Muscle of back (tissue), 13 donors: ENCODE measurements at places on chromosomes 13 and 19.
A peak's percentile ranks its signal among the peaks of the same experiment; 100 is the strongest.

GRCh38 chr19:1450735-1451731, 1.1 kb downstream of the APC2 start:
- DNase-seq, result no peak

DNA sequence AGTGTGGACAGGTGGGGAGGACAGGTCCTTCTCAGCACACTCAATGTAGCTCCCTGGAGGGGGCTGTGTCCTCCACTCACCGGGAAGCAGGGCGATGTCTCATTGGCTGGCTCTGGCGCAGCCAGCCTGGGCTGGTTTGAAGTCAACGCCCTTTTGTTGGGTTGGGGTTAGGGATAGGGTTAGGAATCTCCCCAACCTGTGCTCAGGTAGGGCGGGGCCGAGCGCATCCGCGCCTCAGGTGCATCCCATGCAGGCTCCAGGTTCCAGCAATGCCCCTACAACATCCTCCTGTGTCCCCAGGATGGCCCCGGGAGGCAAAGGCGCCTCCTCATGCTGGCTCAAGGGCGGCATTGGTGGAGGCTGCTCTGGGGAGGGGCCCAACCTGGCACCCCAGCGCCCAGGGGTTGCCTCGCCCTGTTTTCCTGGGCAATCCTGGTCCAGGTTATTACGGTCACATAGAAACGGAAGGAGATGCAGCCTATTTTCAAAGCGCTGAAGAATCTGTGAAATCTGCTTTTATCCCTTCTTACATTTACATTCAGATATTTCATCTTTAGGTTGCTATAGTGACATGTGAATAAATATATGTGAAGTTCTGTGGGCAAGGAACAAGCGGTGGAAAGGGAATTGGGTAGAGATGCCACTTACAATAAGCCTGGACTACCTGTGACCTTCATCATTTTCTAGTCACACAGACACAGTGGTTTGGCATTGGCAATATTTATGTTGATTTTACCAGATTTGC, 74.3 kb downstream of the TM9SF2 start:
- DNase-seq, result no peak

GRCh38 chr19:30386551-30387143, 14.5 kb downstream of the ZNF536 start:
- DNase-seq, result no peak

GRCh38 chr13:98189841-98190505, 12.9 kb upstream of the RNF113B start:
- DNase-seq, result no peak

DNA sequence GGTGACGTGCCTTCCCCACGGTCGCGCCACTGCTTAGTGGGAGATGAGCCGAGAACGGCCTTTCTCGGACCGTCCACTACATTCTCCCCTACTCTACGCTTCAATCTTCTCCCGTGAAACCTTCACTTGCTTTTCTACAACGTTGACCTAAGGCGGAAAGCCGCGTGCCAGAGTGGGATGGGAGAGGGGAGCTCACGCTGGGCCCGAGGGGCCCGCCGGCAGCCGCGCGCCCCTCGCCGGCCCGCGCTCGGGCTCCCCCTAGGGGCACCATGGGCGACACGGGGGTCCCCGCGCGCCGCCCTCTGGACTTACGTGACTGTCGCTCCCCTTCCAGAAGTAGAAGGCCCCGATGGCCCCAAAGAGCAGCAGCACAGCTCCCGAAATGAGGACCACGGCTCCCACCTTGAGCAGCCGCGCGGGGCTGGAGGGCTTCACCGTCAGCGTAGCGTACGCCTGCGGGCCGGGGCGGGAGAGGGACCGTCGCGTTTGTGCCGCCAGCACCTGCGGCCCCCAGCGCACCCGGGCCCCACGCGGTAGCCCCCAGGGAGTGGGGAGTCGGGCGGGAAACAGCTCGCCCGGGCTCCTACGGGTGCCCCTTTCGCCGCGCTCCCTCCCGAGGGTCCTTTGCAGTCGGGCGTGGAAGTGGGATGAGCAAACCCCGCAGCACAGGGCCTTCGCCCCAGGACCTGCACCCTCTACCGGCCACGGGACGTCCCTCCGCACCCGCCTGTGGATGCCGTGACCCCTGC, 727 bp downstream of the CNMD start:
- peak; percentile 16 for DNase-seq

DNA sequence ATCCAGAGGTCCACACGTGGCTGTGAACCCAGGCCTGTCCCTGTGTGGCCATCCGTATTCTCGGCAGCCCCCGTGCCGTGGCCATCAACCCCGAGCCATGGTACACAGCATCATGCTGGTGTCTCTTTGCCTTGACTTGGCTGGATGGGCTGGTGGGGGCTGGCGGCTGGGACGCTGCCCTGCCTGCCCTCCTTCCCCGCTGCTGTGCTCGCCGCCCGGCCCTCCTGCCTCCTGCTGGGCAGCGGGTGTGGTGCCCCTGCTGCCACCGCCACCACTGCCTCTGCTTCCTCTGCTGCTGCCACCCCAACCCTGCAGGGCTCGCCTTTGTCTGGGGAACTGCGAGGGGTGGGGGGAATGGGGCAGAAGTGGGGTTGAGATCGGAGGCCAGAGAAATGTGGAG, 19.7 kb upstream of the EHD2 start:
- no peak for DNase-seq

- DNase-seq, result no peak
Observed at GRCh38 chr13:102318233-102318632, 83.6 kb downstream of the FGF14 start.

DNA sequence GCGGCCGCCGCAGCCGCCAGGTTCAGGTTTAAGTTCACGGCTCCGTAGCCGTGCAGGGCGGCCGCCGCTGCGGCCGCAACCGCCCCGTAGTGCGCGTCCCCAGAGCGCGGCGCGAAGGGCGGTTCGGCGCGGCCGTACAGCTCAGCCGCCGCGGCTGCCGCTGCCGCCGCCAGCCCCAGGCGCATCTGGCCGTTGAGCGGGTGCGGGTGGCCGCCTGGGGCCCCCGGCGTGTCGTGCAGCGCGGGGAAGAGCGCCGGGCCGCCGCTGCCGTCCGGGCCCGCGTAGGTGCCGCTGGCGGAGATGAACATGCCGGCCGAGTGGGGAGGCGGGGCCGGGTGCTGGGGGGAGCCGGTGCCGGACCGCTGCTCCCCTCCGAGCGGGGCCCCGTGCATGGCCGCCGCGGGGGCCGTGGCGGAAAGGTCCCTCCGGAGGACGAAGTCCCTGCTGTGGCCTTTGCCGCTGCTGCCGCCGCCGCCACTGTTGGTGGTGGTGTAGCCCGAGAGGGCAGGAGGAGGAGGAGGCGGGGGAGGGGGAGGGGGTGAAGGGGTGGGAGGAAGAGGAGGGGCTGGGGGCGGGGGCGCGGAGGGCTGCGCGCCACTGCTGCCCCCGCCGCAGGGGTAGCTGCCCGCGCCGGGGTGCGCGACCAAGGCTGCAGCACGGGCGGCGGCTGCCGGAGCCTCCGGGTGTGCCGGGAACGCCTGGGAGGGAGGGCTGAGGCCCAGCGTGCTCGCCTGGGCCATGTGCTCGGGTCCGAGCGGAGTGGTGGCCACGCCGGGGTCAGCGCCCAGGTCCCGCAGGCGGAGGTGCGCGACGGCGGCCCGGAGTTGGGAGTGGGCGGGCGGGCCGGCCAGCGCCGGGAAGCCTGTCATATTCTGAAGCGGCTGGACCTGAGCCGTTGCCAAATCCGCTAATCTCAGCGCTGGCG, 654 bp downstream of the ZIC5 start:
- peak; percentile 42 for DNase-seq

GRCh38 chr13:90084684-90085290, 1262.7 kb upstream of the MIR17HG start:
- DNase-seq, result no peak

GRCh38 chr13:96090240-96091101, 564 bp downstream of the HS6ST3 start:
- DNase-seq, result peak; percentile 4

- no peak for DNase-seq
Observed at GRCh38 chr13:113852536-113853517, 11.0 kb downstream of the GAS6 start.

DNA sequence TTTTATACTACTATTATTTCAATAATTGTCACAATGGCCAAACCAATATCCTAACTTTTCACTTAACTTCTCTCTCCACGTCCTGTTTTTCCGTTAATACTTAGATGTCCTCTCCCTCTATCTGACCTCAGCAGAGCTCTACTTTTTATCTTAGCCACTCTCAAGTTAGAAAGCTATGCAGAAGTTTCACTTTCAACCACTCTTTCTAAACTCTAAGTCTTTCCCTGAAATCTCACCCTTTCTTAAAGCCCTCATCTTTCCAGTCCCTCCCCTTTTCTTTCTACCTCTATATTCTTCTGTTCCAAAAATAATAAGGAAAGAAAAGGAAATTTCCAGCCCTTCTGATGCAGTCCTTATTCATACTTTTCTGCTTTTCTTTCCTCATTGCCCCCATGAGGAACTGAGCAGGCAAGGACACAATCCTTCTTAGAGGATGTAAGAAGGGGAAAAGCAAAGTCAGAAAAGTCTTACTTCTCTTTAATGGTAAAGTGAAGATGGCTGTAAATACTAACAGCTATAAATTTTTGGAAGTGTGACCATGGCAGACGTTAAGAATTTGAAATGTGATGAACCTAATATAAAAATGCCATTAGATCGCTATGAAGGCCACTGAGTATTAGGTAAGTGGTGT, 23.0 kb downstream of the FAM216B start:
- no peak for DNase-seq

DNA sequence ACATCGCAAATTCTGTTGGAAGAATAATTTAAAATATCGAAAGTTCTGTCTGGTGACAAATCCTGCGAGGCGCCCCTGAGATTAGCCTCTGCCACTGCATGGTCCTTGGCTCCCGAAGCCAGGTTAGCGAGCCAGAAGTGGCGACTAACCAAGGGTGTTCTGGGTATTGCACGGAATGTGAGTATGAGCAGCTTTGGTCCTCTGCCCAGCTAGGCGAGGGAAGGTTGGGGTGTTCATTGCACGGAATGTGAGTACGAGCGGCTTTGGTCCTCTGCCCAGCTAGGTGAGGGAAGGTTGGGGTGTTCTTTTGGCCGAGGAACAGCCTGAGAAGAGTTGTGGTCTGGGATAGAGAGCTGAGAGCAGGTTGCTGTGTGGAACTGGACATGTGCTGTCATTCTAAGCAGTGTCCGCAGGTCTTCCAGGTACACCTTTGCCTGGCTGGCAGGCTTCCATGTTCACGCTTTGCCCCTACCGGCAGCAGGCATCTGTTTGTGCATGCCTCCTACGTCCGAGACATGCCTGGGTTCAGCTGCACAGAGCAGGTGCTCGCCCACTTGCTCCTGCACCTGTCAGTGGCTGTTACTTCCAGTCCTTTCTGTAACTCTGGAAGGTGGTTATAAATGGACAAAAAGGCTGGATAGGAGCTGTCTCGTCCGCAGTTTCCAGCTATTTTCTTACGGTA, 18.3 kb upstream of the TEX29 start:
- DNase-seq, result peak; percentile 22

DNA sequence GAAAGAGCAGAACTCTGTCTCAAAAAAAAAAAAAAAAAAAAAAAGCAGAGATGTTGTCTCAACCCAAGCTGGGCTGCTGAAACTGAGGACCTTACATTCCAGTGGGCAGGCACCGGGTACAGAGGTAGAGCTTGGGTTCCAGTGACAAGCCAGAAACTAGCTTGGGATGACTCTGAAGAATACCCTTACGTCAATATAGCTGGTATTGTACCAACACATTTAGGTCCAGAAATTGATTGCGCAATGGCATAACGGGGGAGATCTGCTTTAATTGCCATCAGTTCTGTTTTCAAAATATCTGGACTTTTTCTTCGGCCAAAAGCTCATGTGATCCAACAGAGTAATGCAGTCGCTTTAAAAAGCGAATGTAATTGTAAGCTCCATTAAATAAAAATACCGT, 103.1 kb upstream of the UBL3 start:
- no peak for DNase-seq

DNA sequence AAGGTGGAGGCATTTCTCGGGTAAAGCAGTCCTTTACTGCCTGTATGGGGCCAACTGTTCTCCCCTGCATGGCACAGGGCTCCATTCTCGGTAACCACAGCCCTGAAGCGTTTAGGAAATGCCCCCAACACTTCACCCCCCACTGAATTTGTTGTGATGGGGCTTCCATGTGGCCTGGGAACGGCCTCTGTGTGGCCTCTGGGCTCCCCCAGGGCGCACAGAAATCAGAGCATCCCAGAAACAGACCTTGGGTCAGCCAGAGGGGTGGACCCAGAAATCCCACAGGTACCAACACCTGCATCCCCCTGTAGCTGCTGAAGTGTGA, 153.7 kb upstream of the VSTM2B start:
- no peak for DNase-seq
